GM12865 (cell line): ENCODE measurements at places on chromosomes 1 and 21.

GRCh38 chr1:51570063-51570710 lies 46.7 kb upstream of the OSBPL9 start:
- peak; percentile 73 for DNase-seq

GRCh38 chr1:183081402-183082120 lies 58.3 kb downstream of the LAMC1 start:
- no peak for DNase-seq

GRCh38 chr1:195954848-195955247 lies 653.4 kb downstream of the KCNT2 start:
- DNase-seq, result no peak

DNA sequence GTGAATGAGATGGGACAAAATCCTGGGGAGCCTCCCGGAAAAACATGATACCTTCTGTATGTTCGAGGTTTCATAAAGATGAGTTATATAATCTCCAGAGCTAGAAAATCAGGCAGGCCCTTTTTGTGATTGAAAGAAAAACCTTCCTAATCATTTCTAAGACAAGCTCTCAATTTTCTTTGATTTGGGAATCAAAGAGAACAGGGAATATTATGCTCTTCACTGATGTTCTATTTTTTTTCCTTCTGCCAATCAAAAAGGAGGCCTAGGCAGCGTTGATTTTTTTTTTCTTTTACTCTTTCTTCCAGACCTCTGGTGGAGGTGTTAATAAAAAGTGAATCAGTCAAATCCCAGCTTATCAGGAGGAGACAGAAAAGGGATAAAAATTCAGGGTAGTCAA lies 34.5 kb downstream of the DIRAS3 start:
- DNase-seq, result no peak

DNA sequence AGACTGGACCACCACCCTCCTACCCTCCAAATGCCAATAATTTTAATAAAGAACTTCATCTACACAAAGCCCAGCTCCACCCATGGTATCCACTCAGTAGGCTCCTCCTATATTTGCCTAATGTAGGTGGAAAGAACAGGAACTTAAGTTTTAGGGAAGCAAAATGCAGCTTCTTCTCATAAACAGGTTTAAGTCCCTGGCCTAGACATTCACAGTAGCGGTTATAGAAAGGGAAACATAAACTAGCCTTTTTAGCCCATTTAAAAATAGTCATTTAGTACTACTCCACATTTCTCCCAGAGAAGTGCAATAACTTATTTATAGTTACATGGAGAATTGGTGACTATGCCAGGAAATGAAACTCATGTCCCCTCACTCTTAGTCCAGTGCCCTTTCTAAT lies 56.6 kb upstream of the CPLANE2 start:
- no peak for DNase-seq

GRCh38 chr1:168507231-168507630 lies 36.6 kb downstream of the XCL2 start:
- DNase-seq, result no peak

- DNase-seq, result no peak
Measured at GRCh38 chr1:53699981-53700380, 39.0 kb downstream of the GLIS1 start.

DNA sequence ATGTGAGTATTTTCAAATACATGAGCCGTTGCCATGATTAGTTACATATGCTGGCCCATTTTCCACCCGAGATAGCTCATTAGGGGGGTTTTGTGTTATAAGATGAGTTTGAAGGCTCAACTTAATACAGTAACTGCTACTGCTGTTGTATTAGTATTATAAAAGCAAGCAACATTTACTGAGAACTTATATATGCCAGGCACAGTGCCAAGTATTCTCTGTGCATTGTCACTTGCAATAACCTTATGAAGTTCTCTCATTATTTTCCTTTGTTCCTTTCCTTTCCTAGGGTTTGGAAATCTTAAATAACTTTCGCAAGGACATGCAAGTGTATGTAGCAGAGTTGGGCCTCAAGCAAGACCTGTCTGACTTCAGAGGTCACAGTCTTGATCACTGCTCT lies 107.9 kb downstream of the RYR2 start:
- DNase-seq, result no peak

GRCh38 chr1:6918186-6918924 lies 133.1 kb downstream of the CAMTA1 start:
- DNase-seq, result no peak

DNA sequence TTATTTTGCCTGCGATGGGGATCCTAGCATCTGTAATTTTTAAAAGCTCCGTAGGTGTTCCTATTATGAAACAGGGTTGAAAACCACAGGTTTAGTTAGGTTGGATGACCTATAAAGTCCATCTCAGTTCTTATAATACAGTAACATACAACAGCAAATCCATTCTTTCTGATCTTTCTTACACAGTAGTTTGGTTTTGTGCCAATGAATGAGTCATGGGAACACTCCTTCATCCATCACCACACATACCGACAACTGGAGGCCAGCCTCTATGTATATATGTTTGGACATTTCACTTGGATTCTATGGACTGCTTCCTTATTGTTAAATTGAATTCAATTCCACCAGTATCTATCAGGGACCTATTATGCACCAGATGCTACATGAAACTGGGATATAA lies 118.4 kb upstream of the L1TD1 start:
- no peak for DNase-seq

- DNase-seq, result no peak
Measured at GRCh38 chr21:41709965-41710822, 56.7 kb downstream of the RIPK4 start.

DNA sequence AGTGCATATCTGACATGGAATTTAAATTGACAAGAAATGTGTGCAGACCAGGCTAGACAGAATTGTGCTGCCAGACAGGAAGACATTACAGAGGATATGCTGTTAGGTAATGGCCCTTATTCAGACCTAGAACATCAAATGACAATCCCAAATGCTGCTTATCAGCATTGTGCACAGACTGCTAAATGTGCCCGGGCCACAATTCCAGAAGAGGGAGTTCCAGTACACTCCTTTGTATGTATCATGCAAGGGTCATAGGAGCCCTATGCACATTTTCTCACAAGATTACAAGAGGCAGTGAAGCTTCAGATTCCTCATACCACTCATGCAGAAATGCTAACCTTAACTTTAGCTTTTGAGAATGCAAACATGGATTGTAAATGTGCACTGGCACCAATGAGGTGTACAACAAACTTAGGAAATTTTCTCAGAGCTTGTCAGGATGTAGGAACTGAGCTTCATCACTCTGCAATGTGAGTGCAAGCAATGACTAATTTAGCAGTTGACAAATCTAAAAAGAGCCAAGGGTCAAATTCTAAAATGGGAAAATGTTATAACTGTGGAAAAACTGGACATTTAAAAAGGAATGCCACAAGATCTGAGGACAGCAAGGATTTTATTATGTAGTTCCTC lies 273.5 kb downstream of the COL11A1 start:
- DNase-seq, result no peak

GRCh38 chr21:25898671-25899070 lies 163.9 kb downstream of the GABPA start:
- DNase-seq, result no peak

DNA sequence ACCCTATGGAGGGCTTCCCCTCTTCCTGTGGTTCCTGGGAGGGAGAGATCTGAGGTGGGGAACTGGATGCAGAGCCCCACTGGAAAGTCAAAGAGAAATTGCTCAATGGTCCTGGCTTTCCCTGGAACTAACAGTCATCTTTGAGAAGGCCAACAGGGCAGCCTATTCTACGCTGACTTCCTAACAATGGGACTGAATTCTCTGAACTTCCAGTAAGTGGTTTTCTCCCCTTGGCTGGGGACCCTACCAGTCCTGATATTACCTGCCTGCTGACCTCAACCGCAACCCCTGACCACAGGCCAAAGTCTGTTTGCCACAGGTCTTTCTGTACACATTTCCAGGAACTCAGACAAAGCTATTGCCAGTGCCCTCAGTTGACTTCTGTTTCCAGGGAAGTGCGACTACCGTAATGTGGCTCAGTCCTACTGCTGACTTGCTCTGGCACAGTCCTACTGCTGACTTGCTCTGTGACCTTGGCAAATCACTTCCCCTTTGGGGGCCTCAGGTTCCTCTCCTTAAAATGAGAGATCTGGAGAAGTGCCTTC lies 55.3 kb downstream of the C8B start:
- no peak for DNase-seq

DNA sequence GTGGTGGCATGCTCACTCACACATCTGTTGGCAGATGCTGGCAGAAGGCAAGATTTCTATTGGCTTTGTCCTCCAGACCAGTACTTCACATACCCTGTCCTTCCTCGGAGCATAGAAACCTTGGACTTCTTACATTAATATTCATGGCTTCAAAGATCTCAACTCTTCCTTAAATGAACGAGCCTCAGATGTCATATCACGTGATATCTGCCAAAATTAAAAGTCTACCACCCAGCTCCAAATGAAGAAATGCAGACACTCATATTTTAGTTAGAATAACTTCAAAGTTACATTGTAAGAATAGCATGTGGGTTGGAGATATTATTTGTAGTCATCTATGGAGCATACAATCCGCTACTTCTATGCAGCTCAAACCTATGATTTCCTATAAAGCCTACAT lies 1994.9 kb downstream of the NCAM2 start:
- no peak for DNase-seq

DNA sequence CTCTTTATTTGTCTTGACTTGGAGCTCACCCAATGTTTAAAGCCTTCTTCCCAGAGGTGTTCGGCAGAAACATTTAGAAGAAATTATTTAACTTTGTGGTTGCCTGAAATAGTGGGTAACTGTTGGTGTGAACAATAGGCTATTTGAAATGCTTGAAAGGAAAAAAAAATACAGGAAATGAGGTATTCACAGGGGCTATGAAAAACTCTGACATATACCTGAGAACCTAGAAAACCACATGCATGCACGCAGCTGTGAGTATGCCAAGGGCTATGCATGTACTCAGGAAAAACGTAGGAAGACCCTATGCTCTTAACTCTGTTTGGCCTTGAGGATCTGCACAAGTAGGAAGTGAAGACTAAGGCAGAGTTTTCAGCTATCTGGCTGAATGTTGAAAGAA lies 16.4 kb upstream of the RNF186 start:
- no peak for DNase-seq

DNA sequence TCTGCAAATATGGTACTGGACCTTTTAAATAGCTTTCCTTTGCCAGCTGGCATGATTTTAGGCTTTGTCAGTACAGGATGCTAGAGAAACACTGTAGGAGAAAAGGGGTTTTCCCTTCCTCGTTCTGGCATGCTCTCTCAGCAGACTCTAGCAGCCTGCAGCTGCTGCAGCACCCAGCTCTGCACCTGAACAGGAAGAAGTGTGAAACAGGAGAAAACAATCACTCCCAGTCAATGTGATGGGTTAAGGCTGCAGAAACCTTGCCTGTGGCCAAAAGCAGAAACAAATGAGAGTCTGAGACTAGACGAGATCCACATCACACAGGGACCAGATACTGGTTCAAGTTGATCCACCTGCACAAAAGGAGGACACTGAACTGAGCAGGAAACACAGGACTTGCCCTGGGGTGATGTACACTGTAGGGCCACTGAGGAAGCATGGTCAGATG lies 21.2 kb downstream of the OVGP1 start:
- DNase-seq, result peak; percentile 84

DNA sequence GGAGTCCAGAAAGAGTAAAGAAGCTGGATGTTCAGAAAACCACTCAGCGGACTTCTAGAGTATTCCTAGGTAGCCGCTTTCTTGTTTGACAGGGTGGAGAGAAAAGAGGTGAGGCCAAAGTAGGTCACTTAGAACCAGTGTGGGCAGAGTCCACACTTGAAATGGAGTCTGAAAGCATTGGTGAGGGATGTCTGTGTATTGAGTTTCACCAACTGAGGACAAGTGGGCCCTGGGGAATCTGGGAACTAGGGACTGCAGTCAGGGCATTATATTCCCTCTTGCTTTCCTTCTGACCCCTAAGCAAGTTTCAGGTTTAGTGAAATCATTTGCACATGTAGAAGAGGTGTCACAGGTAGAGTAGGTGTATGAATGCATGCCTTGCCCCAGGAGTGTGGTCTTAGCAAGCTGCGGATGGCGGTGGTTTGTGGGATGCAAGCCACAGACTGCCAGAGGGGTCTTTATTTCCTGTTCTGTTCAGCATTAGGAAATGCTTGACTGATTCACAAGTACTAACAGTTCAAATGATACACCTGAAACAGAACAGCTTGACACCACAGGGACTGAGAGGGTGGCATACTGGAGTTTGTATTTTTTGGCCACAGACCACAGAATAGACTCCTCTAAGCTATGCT lies 1.1 kb upstream of the GNG12 start:
- peak; percentile 24 for DNase-seq

GRCh38 chr1:154589780-154590179 lies 18.2 kb downstream of the ADAR start:
- DNase-seq, result no peak

GRCh38 chr1:96968983-96969382 lies 247.4 kb downstream of the PTBP2 start:
- no peak for DNase-seq

GRCh38 chr1:179550746-179551682 lies 24.7 kb downstream of the NPHS2 start:
- DNase-seq, result peak; percentile 65

- no peak for DNase-seq
Measured at GRCh38 chr21:39661121-39661520, 48.4 kb downstream of the B3GALT5 start.

GRCh38 chr1:92479587-92479986 lies 7.1 kb downstream of the GFI1 start:
- no peak for DNase-seq

DNA sequence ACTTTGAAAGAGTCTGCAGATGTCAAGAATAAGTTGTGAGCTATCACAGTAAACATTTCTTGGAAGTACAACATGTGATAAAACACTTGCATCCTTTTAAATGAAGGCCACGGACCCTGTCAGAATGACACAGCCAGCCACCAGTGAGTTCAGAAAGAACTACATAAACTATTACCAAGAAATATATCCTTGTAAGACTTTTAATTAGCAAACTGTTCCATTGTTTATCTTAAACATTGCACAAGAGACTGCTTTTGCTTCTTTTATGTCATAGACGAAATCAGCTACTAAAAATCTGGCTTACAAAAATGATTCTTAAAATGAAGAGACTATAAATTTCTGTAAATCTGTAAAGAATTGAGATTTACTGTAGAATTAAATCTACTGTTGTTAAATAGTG lies 17.9 kb downstream of the LRRC7 start:
- DNase-seq, result no peak

GRCh38 chr1:210001751-210002150 lies 63.7 kb downstream of the SYT14 start:
- no peak for DNase-seq

DNA sequence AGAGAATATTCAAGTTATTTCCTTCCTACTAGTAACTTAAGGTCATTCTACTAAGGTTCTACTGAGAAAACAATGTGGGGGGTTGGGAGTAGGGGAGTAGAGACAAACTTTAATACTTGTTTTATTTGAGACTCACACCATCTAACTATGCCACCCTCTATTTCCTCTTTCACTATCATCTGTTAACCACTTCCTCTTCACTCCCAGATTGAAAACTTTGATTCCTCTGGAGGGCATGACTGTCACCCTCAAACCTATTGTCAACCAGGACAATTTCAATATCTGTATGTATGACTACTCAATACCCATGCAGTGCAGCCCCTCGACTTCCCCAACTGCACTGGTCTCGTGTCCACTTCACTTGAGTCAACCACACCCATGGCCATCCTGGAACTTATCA lies 165.6 kb upstream of the POGK start:
- no peak for DNase-seq
